ENCODE measurements at places on chromosomes 2 and 18. TPM values are rescaled to one million over a fixed set of nuclear protein-coding genes. Genes with fewer than 3 reads are reported as not detected.

DNA sequence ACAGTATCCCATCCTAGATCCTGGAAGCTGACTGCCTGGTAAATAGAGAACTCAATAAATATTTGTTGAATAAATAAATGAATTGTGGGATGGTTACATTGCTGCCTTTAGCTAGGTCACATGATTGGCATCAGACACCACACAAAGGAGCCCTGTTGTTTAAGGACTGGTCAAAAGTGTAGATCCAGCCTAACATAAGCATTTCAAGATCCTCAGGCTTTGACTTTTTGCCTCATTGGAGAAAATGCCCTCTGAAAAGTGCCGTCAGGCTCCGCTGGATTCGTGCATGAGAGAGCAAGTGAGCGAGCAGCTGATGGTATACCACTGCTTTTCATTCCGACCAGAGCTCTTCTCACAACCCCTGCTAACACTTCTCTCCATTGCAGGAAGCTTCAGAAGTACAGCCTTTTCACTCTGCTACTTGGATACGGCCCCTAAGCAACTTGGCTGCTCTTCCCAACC lies 1.3 kb upstream of the ZNF24 start:
- H3K4me1 ChIP-seq: peaks cover 7% of the 10 kb centered on the region
- DNase-seq: no peak
- peak overlapping the region; percentile 98 for H3K27ac ChIP-seq
- H3K36me3 ChIP-seq: no peaks in the 10 kb centered on the region
- no peaks in the 10 kb centered on the region for H3K27me3 ChIP-seq
- no peak overlapping the region for H3K4me3 ChIP-seq

- H3K27ac ChIP-seq: no peak overlapping the region
- no peaks in the 10 kb centered on the region for H3K27me3 ChIP-seq
- H3K36me3 ChIP-seq: no peaks in the 10 kb centered on the region
- no peaks in the 10 kb centered on the region for H3K4me1 ChIP-seq
Observed at GRCh38 chr2:222955008-222955407, 94.2 kb downstream of the ACSL3 start.

Gene AMER3
- total RNA-seq: not detected

Gene IFIH1
- total RNA-seq: 15.6 TPM

DNA sequence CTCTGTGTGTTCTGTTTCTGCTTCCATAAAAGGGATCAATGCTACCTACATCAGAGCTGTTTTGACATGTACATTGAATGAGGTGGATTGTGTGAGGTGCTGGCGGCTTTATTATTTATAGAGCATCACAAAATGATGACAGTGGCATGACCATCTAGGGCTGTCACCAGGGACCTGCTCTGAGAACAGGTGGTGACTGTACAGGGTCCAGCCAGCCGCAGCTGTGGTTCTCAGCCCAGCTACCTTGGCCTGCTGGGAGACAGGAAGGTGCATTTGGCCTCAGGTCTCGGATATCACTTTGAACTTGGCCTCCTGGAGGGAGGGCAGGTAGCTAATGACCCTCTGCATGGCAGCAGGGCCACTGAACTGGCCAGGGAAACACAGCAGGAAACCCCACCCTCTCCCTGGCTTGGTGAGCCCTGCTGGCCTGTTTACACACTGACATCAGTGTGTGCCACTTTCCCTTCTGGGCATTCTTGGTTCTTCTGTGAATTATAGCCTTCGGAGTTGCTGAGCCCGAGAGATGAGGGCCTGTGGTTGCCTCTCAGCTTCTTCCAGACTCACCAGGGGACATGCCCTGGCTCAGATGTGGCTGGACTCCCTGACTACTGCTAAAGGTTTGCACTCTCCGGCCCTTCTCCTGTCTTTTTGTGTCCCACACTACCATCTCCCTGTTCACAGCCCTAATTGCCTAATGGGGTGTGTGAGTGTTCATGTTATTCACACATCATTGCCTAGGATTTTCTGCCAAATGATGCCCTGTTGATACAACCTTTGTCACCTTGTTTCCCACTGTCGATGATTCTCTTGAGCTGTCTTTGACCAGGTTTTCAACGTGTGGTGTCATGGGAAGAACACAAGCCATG lies 109.2 kb upstream of the RAB12 start:
- H3K36me3 ChIP-seq: no peaks in the 10 kb centered on the region
- no peaks in the 10 kb centered on the region for H3K27me3 ChIP-seq
- H3K4me1 ChIP-seq: peaks cover 2% of the 10 kb centered on the region
- H3K4me3 ChIP-seq: no peak overlapping the region

GRCh38 chr2:126825316-126825715 lies 73.4 kb upstream of the TEX51 start:
- DNase-seq: no peak
- no peak overlapping the region for H3K4me3 ChIP-seq
- H3K36me3 ChIP-seq: no peaks in the 10 kb centered on the region
- no peaks in the 10 kb centered on the region for H3K4me1 ChIP-seq

- no peak for DNase-seq
- peaks cover 5% of the 10 kb centered on the region for H3K4me1 ChIP-seq
- peak overlapping the region; percentile 22 for H3K27ac ChIP-seq
- no peaks in the 10 kb centered on the region for H3K36me3 ChIP-seq
- no peaks in the 10 kb centered on the region for H3K27me3 ChIP-seq
Observed at GRCh38 chr2:144426981-144427479, 92.9 kb downstream of the ZEB2 start.

- H3K36me3 ChIP-seq: no peaks in the 10 kb centered on the region
- no peaks in the 10 kb centered on the region for H3K27me3 ChIP-seq
- peaks cover 2% of the 10 kb centered on the region for H3K4me1 ChIP-seq
- no peak overlapping the region for H3K27ac ChIP-seq
Observed at GRCh38 chr2:97906307-97906706, 89.4 kb downstream of the TMEM131 start.

Gene DPP4
- total RNA-seq: 0.71 TPM

Data from ovary (tissue), 10 donors.